ENCODE measurements at places on chromosomes 13 and 19. TPM values are rescaled to one million over a fixed set of nuclear protein-coding genes. Genes with fewer than 3 reads are reported as not detected.

CYP2F1 gene
- not detected for total RNA-seq

TUBA3C gene
- not detected for total RNA-seq

LSR gene
- 10.0 TPM for total RNA-seq

ZNF548 gene
- 15.1 TPM for total RNA-seq

PRR22 gene
- 5.3 TPM for total RNA-seq

ZNF850 gene
- 7.0 TPM for total RNA-seq

PLPP2 gene
- total RNA-seq, result 0.37 TPM

RAB20 gene
- 9.0 TPM for total RNA-seq

SULT2A1 gene
- not detected for total RNA-seq

CASP14 gene
- total RNA-seq, result not detected

TMEM86B gene
- 9.0 TPM for total RNA-seq

PSG11 gene
- total RNA-seq, result not detected

PDX1 gene
- not detected for total RNA-seq
